ENCODE measurements at places on chromosomes 6 and 20.

DNA sequence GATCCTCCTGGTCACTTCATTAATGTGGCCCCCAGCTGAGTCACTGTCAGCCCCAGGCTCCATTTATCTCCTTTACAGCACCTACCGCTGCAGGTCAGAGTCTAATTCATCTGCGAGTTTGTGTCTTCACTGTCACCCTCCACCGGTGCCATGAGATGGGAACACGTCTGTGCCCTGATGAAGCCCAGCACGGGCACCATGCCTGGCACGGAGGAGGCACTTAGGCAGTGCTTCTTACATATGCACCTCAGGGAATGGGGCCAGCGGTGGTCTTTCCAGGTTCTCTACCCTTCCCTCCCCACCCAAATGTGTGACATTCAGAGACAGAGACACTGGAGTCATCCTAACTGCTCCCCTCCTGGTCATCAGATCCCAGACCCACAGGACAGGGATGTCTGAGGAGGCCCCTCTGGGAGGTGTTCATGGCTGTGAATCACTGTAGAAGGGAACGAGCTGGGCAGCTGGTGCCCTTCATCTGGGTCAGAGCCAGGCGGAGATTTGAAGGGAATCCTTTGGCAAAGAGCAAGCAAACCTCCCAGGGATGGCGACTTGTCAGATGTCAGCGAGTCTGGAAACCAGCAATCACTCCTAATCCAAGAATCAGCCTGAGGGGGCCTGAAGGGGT, 364.6 kb downstream of the PREX1 start:
- DNase-seq = no peak

GRCh38 chr20:23596579-23597250, 9.0 kb downstream of the CST9 start:
- DNase-seq = no peak

GRCh38 chr20:32024683-32025295, 14.6 kb downstream of the CCM2L start:
- DNase-seq = peak; percentile 11

DNA sequence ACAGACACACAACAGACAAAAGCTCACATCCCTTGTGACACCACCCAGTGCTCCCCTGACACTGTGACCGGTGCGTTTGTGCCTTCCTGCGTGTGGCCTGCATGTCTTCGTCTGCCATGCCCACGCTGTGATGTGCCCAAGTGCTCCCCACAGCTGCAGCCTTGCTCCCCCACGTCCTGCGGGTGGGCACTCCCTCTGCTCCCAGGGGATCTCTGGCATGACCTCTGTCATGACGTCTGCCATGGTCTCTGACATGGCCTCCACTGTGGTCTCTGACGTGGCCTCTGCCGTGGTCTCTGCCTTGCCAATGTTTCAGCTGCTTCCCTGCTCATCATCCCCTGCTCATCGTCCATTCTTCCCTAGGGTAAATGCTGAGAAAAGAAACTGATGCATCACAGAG, 200.9 kb downstream of the DLL1 start:
- peak; percentile 30 for DNase-seq

- DNase-seq = no peak
Observed at GRCh38 chr20:36663031-36663430, 17.0 kb upstream of the SLA2 start.

All from memory B cell (primary cell).